Activated T-cell treated with anti-CD3 and anti-CD28 coated beads for 1 hour (primary cell): ENCODE measurements at places on chromosomes 7 and 10.

- no peak for DNase-seq
Observed at GRCh38 chr10:12766223-12766622, 235.3 kb downstream of the CCDC3 start.

GRCh38 chr7:15491361-15491760 is 70.5 kb downstream of the AGMO start:
- DNase-seq = no peak

DNA sequence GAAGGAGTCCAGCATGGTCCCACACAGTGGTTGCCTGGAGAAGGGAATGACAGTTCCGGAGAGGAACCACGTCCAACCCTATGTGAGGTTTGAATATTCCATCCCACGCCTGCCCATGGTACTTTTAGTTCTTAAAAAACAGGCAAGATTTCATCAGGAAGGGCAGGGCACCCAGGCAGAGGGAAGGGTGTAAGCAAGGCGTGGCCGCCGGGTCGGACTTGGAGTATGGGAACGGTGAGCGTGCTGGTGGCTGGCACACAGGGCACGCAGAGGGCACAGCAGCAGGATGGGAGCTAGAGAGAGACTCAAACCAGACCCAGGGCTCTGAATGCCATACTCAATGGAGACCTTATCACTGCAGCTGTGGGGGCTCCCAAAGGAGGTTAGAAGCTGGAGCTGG is 34.3 kb downstream of the FAM53B start:
- no peak for DNase-seq

DNA sequence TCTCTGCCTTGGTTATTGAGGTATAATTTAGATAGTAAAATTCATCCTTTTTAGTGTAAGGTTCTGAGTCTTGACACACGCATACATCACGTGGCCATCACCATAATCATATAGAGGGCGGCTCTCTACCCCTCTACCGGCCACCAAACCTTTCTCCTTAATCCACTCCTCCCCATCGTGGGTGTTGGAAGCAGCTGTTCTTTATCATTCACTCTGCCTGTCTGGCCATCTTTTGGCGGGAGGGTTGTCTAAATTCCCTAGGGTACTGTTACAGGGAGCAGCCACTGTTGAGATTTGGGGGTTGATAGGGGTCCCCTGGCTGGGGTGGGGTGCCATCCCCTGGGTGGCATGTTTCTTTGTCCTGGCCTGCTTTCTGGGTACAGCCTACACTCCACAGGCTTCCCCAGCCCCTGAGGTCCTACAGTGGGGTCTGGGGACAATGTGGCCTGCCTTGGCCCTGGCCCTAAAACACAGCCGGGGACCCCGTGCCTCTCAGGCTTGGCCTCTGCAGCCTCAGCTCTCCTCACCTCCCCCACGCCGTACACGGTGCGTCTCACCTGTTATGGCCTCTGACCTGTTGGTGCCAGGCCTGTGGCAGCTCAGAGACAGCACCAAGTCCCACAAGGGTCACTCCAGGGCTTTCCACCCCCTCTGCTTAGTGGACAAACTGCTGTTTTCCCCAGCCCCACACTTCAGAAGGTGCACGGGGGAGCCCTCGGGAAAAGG is 17.5 kb downstream of the AMZ1 start:
- no peak for DNase-seq

- DNase-seq = no peak
Observed at GRCh38 chr10:124509880-124510632, 48.4 kb downstream of the LHPP start.

DNA sequence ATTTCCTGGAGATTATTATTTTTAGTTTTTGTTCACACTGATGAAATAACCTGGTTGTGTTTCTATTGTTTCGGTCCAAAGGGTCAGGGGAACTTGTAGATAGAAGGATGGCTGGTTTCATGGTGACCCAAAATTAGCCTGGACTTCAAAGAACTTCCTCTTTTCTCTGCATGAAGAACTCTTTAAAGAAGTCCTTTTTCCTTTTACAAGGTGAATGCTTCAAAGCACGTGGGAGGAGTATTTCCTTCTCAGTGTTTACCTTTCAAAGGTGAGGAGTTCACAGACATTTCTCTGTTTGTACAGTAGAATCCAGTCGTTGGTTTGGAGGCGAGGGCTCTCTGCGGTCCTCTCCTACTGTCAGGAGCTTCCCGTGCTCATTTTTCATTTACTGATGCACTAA is 561.7 kb downstream of the GATA3 start:
- DNase-seq = no peak

DNA sequence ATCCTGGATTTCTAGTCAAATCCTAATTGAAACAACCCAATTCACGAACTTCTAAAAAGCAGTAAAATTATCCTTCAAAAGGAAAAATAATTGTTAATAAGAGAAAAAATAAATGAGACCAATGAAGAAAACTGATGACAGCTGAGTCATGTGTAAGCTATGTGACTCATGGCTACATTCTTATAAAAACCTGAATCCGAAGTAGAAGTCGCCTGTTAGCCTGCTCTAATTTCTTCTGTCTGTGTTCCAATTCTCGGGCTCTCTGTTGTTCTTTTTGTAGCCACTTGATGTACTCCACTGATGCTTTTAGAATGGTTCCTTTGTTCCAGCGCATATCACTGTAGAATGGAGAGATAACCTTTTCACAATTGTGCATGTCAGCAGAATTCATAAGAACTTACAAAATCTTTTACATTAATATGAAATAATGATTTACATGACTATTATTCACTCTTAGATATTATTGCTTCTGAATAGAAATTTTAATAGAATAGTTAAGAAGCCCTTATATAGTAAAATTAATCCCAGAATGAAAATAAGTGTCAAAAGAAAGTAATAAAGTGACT is 88.8 kb downstream of the TFEC start:
- no peak for DNase-seq

GRCh38 chr10:34151481-34151880 is 663.6 kb downstream of the PARD3 start:
- DNase-seq = no peak

- DNase-seq = no peak
Observed at GRCh38 chr7:100826514-100827329, 601 bp downstream of the EPHB4 start.

- DNase-seq = no peak
Observed at GRCh38 chr7:3011211-3011852, 32.3 kb downstream of the CARD11 start.

- DNase-seq = no peak
Observed at GRCh38 chr7:133804127-133804526, 323.0 kb upstream of the LRGUK start.

DNA sequence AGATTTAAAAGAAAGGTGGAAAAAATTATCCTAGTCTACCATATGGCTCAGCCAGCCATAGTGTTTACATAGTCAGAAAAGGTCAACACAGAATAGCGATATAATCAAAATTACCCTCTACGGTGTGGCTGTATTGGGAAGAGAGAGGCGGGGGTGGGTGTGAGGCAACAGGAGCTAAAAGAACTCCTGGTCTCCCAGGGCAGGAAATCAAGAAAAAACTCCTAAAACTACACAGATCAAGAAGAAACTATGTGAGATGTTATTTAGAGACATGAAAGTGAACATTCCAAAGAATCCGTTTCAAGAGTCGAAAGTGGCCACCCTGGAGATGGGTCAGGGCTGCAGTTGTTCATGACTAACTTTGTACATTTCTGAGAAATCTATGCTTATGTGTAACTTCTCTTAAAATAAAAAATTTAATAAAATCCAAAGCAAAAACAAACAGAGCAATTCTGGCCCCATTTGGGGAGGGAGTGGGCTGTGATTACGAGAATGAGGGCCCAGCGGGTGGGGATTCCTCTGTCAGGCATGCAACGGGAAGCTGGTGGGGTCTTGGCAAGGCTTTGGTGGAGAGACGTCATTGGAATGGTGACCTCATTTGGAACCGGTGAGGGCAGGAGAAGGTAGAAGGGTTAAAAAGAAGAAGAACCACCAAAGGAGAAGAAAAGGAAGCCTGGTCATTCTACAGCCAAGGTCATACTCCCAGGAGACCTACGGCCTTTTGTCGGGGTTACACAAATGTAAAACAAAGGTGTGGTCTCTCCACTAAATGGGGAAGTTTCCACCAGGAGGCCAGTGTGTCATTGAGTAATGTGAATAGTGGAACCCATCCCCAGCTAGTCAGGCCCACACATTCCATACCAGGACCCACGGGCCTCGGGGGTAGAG is 71.2 kb upstream of the DUSP5 start:
- DNase-seq = no peak

- DNase-seq = no peak
Observed at GRCh38 chr7:2088801-2089200, 143.9 kb downstream of the MAD1L1 start.

DNA sequence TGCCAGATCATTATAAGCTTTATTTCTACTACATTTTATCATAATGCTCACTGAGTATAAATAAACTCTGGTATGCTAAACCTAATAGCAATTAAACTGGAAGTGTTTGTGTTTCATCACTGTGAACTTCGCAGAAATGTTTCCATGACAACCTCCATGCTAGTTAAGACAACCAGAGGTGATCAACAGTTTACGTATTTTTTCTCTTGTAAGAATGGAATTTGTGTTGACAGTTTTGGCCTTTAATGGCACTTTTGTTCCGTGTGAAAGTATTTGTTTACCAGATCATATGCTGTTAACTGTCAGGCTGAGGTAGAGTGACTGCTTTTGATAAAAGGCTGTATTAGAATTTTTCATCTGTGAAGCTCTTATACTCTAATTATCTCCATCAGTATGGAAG is 212.1 kb upstream of the PPP1R3A start:
- DNase-seq = no peak

GRCh38 chr7:72538147-72538546 is 126.0 kb upstream of the CALN1 start:
- no peak for DNase-seq
